ENCODE measurements at places on chromosomes 12 and 14.

GRCh38 chr12:49058366-49059044, 2.1 kb downstream of the KMT2D start:
- no peak for DNase-seq

- DNase-seq: peak; percentile 76
Observed at GRCh38 chr12:27549801-27550652, 26.0 kb downstream of the PPFIBP1 start.

DNA sequence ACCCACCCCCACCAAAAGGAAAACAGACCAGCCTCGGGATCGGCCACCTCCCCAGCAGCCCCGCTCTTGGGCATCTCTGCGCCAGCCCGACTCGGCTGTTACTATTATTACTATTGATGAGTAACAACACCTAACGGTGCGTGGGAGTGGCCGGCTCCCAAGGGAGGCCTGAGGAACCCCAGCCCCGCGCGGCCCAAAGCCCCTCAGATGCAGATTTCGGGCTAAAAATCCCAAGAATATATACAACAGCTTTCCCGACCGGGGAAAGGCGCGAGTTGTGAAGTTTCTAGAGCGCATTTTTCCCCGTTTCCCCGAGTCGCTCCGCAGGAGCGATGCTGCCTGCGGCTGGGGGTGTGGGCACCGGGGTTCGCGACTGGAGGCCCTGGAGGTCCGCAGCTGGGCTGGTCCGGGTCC, 565 bp downstream of the NT5DC3 start:
- DNase-seq: no peak

- DNase-seq: no peak
Observed at GRCh38 chr14:65354715-65355114, 57.8 kb upstream of the FUT8 start.

DNA sequence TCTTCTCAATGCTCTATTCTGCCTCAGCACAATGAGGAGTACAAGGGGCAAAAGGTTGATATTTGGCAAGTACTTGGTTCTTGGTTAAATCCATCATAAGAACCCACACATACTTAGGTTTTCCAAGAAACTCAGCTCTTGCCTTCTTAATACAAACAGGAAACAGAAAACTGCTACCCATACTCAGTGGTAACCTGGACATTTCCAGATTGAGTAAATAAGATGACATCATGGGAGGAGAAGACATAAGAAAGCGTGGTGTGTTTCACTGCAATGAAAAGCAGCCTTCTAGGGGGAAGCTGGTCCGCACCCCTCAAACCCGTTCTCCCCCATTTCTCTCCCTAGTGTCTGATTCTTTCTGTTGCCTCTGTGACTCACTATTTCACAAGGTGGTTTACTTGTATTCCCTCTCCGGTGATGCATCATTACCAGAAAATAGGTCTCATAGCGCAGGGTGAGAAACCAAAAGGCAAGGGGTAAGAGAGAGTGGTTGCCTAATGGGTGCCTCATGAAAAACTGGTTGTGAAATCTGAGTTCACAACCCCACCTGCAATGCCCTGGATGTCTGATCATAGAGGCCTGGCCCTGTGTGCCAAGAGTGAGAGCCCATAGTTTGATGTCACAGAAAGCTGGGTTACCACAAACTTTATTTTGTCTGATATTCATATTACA, 326.5 kb upstream of the TBX3 start:
- no peak for DNase-seq

DNA sequence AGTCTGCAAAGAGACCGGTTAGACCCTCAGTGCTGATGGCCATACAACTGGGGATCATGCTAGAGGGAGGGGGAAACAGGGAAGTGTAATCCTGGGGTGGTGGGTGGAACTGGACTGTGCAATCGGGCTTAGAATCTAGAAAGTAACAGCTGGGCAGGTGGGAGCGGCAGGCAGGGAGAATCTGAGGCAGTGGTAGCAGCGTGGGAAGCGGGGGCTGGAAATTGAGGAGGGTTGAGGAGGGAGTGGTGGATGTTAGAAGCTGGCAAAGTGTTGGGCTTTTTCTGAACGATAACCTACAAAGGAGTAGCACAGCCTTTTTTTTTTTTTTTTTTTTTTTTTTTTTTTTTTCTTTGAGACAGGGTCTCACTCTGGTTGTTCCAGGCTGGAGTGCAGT, 3.1 kb upstream of the IGFBP6 start:
- no peak for DNase-seq

DNA sequence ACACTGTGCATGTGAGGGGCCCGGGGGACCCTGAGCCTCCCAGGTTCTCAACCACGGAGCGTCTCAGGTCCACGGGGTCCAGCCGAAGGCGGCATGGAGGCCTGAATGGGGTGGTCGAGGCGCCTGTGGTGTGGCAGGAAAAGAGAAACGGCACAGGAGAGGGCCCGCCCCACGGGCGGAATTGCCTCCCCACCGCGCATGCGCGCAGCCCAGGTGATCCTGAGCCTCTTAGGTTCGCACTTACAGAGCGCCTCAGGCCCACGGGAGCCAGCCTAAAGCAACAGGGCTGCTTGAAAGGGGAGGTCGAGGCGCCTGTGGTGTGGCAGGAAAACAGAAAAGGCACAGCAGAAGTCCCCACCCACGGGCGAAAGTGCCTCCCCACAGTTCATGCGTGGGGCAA, 311.0 kb downstream of the ALG10 start:
- no peak for DNase-seq

DNA sequence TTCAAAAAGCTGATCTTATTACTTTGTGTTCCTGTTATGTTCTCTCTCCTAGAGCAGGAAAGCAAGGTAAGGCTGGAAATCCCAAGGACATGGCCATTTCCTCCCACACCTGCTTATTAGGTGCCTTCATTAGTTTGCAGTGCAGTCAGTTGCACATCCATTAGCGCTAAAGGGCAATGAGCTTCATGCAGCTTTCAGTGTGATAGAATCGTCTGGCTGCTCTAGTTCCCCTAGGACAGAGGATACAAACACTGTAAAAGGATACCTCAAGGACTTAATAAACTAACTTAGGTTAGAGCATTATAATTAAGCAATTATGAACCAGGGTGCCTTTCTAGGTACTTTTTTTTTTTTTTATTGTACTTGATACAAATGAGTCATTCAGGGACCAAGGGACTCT, 21.1 kb downstream of the TMEM117 start:
- DNase-seq: no peak

DNA sequence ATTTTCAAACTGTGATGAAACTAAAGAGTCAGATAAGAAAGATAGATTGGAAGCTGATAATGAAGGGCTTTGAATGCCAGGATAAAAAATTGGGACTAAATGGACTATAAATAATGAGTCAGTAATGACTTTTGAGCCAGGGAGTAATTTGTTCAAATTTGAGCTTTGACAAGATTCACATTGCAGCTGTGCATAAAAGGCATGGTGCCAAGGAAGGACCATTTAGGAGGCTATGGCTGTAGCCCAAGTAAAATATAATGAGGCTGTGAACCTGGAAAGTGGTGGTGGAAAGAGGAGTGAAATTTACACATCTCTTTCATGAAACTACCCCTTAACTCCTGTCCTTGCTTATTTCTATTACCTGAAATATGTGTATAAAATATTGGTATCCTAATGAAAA, 218.5 kb downstream of the SLC6A15 start:
- no peak for DNase-seq
